AG08396 (cell line): ENCODE measurements at places on chromosomes 6 and 20.
A peak's percentile ranks its signal among the peaks of the same experiment; 100 is the strongest.

DNA sequence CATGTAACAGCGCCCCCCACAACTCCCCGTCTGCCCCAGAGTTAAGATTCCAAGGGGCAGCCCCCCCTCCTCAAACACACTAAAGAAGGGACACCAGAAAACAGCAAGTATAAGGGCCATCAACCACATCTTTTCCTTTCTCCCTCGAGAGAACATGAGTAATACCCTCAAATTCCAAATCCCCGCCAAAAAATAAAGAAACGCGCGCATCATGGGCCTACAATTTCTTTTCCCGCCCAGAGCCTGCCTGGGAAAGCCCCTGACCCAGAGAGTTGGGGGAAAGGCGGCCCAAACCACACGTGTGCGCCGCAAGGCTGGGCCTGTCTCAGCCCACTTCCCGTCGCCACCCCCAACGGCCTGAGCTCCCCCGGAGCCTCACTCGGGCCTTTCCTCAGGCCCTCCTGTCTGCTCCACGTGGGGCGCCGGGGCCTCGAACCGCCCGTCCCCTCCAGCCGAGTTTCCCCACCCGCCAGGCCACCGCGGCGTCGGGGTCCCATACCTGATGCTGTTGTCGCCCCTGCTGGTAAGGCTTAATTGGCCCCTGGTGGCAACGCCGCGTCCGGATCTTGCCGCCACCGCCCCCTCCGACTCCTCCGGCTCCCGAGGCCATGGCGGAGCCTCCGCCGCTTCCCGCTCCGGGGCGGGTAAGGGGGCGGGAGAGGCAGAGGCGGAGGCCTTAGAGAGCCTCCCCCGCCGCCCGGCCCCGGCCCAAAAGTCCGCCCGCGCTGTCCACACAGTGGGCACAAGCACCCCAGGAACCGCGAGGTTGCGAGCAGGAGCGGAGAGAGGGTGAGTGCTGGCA is 746 bp downstream of the NUP153 start:
- DNase-seq, result peak; percentile 46

GRCh38 chr6:83167726-83168278 is 25.3 kb downstream of the PGM3 start:
- DNase-seq, result no peak

DNA sequence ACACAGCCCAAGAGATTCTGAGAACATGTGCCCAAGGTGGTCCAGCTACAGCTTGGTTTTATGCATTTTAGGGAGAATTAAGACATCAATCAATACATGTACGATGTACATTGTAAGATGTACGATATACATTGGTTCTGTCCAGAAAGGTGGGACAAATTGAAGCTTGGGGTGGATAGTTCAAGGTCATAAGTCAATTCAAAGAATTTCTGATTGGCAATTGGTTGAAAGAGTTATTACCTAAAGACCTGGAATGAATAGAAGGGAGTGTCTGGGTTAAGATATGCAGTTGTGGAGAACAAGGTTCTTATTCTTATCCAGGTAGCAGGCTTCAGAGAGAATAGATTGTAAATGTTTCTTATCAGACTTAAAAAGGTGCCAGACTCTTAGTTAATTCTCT is 31.8 kb upstream of the LCA5 start:
- DNase-seq, result no peak

DNA sequence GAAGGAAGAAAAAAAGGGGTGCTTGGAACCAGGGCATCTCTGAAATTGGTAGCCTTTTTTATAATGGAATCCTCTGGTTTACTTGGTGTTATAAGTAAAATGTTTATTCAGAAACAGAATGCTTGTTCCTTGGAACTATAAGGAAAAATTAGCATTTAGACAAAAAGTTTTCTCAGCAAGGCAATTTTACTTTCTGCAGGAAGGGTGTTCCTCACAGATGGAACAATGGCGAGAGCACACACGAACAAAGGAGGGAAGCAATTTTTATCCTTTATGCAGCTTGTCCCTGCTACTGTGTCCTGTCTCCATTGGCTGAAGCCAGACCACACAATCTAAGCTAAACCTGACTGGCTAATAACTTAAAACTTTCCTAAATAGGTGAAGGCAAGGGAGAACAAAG is 22.7 kb upstream of the FANCE start:
- DNase-seq, result no peak

DNA sequence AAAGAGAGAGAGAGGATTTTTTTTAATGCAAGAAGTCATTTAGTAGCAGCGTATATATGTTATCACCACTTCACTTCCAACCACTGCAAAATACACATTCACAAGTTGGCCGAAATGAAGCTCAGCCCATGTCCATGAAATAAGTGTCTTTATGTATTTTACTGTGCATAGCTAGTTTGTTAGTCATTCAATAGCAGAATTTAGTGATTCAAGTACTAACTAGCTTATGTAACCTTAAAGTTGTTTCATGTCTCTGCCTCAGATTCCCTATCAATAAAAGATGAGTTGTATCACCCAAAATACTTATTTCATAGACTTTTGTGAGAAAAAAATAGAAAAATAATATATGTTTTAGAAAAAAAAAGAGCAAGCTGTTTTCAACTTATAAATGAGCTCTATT is 153.7 kb upstream of the PRDM1 start:
- peak; percentile 14 for DNase-seq

DNA sequence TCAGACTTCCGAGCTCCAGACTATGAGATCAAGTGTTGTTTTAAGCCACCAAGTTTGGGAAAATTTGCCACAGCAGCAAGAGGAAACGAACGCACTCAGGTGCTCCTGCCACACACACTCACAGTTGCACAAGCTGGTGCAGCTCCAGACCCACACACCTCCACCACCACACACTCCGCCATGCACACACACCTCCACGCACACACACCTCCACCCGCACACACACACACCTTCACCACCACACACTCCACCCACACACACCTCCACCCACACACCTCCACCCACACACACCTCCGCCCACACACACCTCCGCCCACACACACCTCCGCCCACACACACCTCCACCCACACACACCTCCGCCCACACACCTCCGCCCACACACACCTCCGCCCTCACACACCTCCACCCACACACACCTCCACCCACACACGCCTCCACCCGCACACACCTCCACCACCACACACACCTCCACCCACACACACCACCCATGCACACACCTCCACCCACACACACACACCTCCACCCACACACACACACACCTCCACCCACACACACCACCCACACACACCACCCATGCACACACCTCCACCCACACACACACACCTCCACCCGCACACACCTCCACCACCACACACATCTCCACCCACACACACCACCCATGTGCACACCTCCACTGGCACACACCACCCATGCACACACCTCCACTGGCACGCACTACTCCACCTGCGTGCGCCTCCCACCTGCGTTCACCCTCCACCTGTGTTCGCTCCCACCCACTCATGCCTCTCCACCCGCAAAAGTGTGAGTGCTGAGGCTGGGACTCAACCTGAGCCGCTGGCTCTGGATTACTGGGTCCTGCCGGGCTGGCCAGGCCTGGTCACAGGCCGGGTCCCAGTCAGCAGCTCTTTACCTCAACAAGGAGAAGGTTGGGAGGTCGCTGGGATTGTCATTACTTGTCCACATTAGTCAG is 175.6 kb downstream of the BMP7 start:
- no peak for DNase-seq

DNA sequence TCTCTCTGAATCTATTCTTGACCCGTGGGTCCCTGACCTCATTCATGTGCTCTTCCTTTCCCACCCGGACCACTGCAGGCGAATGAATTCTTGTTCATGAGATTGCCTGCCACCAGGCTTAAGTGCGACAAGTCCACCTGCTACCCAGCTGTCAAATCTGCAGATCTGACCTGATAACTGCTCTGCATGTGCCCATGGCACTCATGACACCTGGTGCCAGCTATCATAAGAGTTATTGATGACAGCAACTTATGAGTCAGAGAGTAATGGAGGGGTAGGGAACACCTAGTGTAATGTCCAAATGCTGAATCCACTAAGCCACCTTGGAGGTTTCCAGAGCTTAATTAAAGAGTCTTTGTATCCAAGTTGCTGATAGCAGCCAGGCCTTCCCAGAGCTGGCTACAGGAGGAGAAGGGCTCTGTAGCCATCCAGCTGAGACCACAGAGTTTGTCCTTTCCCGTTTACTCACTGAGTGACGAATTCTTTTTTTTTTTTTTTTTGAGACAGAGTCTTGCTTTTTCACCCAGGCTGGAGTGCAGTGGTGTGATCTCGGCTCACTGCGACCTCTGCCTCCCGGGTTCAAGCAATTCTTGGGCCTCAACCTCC is 17.4 kb downstream of the SHLD1 start:
- DNase-seq, result no peak
